ENCODE measurements at places on chromosomes 12 and 14. TPM values are rescaled to one million over a fixed set of nuclear protein-coding genes. Genes with fewer than 3 reads are reported as not detected.

GRCh38 chr12:10891937-10892336, 7.9 kb upstream of the PRH1 start:
- no peak overlapping the region for H3K4me3 ChIP-seq
- no peak for DNase-seq
- H3K36me3 ChIP-seq: peaks cover 6% of the 10 kb centered on the region
- no peaks in the 10 kb centered on the region for H3K27me3 ChIP-seq
- H3K4me1 ChIP-seq: no peaks in the 10 kb centered on the region

DNA sequence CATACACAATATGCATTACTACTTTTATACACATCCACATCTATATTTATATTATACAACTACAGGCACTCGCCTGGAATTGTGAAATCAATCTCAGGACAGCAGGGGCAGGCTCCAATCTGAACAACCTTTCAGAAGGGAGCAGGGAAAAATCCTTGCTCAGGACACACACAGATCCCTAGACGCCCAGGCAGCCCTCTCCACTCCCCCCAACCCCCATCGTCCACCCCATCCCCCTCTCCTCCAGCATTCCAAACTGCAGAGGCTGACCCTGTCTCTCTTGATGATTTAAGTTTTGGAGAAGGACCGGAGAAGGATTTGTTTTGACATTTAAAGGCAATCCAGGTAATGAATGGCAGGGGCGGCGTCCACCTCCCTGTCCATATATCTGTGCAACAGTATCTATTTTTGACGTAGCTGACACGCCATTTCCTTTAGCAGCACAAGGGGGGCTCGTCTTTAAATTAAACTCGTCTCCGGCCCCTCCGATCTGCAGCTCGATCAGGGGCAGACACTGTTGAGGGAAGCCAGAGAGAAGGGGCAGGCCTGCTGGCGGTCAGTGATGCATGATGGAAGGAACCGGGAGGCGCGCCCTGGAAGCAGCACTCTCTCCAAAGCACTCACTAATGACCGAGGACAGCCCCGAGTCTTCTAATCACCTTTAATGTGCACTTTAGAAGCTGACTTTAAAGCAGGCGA, 95.0 kb upstream of the TBX5 start:
- peaks cover 29% of the 10 kb centered on the region for H3K27me3 ChIP-seq
- no peaks in the 10 kb centered on the region for H3K36me3 ChIP-seq
- no peaks in the 10 kb centered on the region for H3K4me1 ChIP-seq
- DNase-seq: no peak

Gene ACOT6
- not detected for total RNA-seq

GRCh38 chr12:117518594-117519270, 157.3 kb upstream of the NOS1 start:
- H3K4me1 ChIP-seq: no peaks in the 10 kb centered on the region
- H3K36me3 ChIP-seq: no peaks in the 10 kb centered on the region
- DNase-seq: no peak
- no peak overlapping the region for H3K27ac ChIP-seq

Gene CCDC196
- not detected for total RNA-seq

DNA sequence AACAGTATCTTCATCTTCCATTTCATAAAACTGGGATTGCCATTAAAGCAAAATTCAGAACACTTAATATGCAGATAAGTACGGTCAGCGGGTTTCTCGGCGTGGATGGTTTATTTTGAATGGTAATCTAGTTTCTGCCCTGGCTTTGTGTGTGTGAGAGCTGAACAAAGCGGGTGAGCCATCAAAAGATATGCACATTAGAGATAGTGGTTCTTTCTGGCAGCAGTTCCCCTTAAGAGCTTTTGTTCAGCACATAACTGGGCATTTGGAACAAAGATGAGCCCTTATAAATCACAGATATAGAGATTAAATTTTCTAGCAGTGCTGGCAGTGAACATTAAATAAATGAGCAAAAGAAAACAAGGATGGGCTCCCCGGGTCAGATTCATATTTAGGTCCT, 207.5 kb downstream of the CALM1 start:
- no peak for DNase-seq
- H3K4me3 ChIP-seq: no peak overlapping the region
- H3K4me1 ChIP-seq: no peaks in the 10 kb centered on the region
- H3K27ac ChIP-seq: no peak overlapping the region
- peaks cover 14% of the 10 kb centered on the region for H3K27me3 ChIP-seq

GRCh38 chr14:69049675-69050074, 70.6 kb upstream of the ACTN1 start:
- H3K4me1 ChIP-seq: no peaks in the 10 kb centered on the region

DNA sequence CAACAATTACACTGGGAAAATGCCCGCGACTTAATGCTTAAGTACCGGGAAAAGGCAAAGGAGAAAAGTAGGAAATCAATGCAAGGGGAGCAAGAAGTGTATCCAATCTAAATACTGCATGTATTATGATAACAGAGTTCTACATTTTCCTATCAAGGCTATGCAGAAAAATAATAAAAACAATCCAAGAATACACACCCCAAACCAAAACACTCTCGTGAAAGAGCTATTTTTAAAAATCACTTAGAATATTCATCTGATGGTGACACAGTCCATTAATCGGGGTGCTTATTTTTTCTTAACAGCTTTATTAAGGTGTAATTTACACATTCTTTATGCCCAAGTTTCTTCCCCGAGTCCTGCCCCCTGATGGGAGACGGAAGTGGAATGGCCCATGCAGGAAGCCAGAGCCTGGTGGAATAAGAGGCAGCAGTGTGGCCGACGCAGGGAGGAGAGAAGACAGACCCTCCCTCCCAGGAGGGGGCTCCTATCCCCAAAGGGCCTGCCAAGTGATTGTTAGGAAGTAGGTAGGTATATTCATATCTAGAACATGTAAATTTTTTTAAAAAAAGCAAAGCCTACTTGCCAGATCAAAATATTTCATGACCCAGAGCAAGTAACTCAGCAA, 174.3 kb downstream of the FOXN3 start:
- peaks cover 4% of the 10 kb centered on the region for H3K36me3 ChIP-seq
- H3K27me3 ChIP-seq: no peaks in the 10 kb centered on the region
- DNase-seq: no peak

DNA sequence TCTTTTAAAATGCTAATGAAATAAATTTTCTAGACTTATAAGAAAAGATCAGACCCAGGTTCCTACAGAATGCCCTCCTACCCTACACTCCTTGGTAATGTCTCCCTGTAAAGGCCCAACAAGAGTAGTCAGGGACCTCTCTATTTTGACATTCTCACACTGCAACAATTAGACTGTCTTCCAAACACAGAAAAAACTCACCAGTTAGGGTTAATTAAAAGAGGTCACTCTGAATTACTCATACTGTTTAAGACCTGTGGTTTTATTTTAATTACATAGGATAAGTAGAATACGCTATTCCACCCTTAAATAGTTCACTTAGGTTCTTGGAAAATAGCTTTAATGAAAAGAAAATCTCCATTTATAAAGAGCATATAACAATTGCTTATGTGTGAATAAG, 142.4 kb downstream of the ITPR2 start:
- H3K4me1 ChIP-seq: no peaks in the 10 kb centered on the region
- H3K27me3 ChIP-seq: no peaks in the 10 kb centered on the region
- no peak overlapping the region for H3K27ac ChIP-seq

- H3K4me1 ChIP-seq: no peaks in the 10 kb centered on the region
- no peak for DNase-seq
- no peaks in the 10 kb centered on the region for H3K36me3 ChIP-seq
- peaks cover 2% of the 10 kb centered on the region for H3K27me3 ChIP-seq
Observed at GRCh38 chr14:100911665-100912316, 8.3 kb upstream of the RTL1 start.

GRCh38 chr14:74593241-74593953, 18.6 kb downstream of the LTBP2 start:
- DNase-seq: no peak
- H3K4me1 ChIP-seq: no peaks in the 10 kb centered on the region
- no peak overlapping the region for H3K27ac ChIP-seq
- no peaks in the 10 kb centered on the region for H3K36me3 ChIP-seq

DNA sequence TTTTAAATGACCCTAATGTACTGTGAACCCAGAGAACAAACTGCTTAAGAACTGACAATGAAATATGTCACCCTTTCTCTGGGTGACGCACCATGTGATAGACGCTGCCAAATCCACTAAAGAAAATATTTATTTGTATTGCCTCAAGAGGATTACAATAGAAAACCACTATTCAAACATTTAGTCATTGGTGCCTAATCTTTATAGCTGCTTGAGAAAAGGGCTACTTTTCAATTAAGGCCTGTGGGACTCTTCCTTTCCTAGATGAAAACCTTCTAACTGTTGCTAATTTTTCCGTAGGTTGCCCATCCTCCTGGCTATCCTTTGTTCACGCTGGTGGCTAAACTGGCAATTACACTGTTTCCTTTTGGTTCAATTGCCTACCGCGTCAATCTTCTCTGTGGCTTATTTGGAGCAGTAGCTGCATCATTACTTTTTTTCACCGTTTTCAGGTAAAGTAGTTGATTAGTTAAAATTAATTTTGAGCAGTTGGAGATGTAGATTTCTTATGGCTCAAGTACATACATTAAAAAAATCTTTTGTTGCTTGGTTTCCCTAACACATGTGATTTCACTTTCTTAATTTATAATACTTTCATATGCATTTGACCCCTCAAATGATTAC, 6.0 kb downstream of the TMEM260 start:
- H3K27me3 ChIP-seq: no peaks in the 10 kb centered on the region
- H3K36me3 ChIP-seq: peaks cover 15% of the 10 kb centered on the region
- H3K27ac ChIP-seq: no peak overlapping the region
- no peak overlapping the region for H3K4me3 ChIP-seq

Gene SLC7A8
- total RNA-seq: 0.27 TPM

- H3K27me3 ChIP-seq: peaks cover 10% of the 10 kb centered on the region
- DNase-seq: no peak
- H3K4me3 ChIP-seq: no peak overlapping the region
Observed at GRCh38 chr12:49917166-49917787, 13.6 kb upstream of the FAIM2 start.

DNA sequence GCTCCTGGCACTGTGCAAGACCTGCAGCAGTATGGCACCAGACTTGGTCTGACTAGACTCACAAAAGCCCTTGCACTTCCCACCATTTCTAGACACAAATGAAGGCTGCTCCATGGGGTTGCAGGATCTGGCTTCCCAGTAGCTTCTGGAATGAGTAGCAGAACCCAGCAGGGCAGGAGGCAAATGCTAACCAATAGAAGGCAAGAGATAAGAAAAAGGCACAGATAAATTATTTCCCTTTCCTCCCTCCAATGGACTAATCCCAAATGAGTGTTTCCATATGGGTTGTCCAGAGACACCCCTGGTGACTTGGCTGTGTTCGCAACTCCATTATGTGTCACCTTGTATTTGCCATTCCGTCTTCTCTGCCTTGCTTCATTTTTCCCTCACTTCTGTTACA, 49.7 kb downstream of the KIF21A start:
- H3K27me3 ChIP-seq: no peaks in the 10 kb centered on the region
- no peaks in the 10 kb centered on the region for H3K4me1 ChIP-seq
- DNase-seq: no peak
- no peak overlapping the region for H3K4me3 ChIP-seq
- H3K27ac ChIP-seq: no peak overlapping the region
- H3K36me3 ChIP-seq: no peaks in the 10 kb centered on the region

Gene CCND2
- total RNA-seq: 332 TPM

Gene OAS3
- 204 TPM for total RNA-seq

DNA sequence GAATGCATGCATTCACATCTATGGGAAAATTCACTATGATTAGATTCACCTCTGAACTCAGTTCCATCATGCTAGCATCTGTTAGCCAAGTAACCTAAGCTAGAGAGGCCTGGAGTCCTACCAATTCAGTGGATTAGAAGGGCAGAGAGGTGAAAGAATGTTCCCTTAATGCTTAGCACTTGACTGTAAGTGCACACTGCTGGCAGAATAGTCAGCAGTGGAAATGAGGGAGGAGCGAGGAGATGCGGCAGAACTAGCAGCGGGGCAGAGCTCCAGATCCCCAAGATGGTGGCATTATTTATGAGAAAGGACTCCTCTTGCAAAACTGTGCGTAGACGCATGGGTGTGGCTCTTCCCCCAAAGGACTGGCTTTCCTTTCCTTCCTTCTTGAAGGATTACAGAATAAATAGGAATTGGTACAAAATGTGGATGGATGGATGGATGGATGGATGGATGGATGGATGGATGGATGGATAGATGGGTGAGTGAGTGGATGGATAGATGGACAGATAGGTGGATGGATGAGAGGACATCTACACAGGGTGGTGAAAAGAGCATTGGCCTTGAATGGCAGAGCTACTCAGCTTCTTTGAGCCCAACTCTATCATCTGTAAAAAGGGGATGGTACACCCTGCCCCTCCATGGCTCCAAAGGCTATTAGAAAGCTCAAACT, 227.2 kb downstream of the CHST11 start:
- H3K27ac ChIP-seq: peak overlapping the region; percentile 90
- H3K4me1 ChIP-seq: peaks cover 90% of the 10 kb centered on the region
- DNase-seq: no peak
- H3K27me3 ChIP-seq: no peaks in the 10 kb centered on the region
- H3K36me3 ChIP-seq: peaks cover 29% of the 10 kb centered on the region

Gene CDCA3
- total RNA-seq: 122 TPM

Gene FSCB
- total RNA-seq: not detected

- no peak for DNase-seq
- peaks cover 2% of the 10 kb centered on the region for H3K4me1 ChIP-seq
- no peaks in the 10 kb centered on the region for H3K36me3 ChIP-seq
Observed at GRCh38 chr12:93913845-93914244, 234.5 kb upstream of the PLXNC1 start.

DNA sequence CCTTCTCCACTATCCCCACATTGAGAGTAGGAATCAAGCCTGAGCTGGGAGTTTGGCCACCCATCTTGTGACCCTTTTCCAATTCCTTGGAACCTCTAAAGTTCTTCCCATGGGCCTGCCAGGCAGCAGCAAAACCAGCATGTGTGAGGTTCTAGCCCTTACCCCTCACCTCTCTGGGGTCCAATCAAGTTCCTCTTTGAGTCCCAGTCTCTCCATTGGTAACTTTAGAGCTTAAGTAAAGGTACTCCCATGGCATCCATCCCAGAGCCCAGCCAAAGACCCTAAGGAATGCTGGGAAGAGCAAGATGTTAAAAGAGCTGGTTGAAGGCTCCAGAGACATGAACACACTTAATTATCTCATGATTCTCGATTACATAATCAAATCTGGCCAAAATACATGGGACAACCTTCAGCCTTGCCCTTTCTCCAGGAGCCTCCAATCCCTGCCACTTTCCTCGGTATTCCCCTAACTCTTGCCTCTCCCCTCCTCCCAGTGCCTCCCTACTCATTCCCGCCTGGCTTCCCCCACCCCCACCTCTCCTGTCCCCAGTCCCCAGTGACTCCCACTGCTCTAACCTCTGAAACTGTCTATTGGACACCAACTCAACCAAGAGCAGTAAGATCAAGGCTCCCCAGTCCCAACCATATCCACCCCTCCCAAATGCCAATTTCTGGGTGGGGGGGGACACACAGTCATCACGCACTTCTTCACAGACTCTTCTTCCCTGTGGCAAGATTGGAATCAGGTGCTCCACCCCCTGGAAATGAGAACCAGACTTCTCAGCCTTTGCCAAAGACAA, 4.8 kb upstream of the TNS2 start:
- H3K36me3 ChIP-seq: peaks cover 14% of the 10 kb centered on the region
- H3K4me3 ChIP-seq: no peak overlapping the region
- H3K4me1 ChIP-seq: peaks cover 30% of the 10 kb centered on the region
- DNase-seq: no peak
- peaks cover 10% of the 10 kb centered on the region for H3K27me3 ChIP-seq
- no peak overlapping the region for H3K27ac ChIP-seq

All from activated CD4-positive, alpha-beta T cell treated with anti-CD3 and anti-CD28 coated beads, Interleukin-2, amount 10 ng/mL, durations not matched to agents 7 days and 5 days (primary cell).